ENCODE measurements at places on chromosomes 7 and 10.

- DNase-seq: peak; percentile 62
Observed at GRCh38 chr7:74275401-74275881, 13.8 kb upstream of the CLIP2 start.

GRCh38 chr10:71084061-71084817, 128.1 kb upstream of the UNC5B start:
- no peak for DNase-seq

DNA sequence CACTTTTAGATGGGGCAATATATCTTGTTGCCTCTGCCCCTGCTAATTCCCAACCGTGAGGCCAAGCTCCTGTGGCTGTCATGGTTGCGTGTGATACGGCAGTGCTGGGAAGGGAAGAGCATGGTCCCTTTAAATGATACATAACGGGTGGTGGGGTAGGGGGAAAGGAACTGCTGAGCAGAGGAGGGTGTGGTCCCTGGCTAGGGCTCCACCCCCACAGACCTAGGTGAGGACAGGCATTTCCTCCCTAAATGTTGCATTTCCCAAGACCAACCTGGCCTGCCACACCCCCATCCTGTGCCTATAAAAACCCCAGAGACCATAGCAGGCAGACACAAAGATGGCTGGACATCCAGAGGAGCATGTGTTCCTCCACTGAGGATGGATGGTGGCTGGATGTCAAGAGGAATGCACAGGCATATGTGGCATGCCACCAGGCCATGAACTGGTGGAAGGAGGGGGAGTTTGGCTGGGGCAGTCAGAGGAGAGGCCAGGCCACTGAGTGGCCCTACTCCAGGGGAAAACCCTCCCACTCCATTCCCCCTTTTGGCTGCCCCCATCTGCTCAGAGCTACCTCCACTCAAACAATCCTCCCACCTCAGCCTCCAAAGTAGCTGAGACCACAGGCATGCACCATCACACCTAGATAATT, 104.0 kb downstream of the PLXDC2 start:
- no peak for DNase-seq

- DNase-seq: no peak
Observed at GRCh38 chr7:71574153-71574860, 442.4 kb downstream of the GALNT17 start.

DNA sequence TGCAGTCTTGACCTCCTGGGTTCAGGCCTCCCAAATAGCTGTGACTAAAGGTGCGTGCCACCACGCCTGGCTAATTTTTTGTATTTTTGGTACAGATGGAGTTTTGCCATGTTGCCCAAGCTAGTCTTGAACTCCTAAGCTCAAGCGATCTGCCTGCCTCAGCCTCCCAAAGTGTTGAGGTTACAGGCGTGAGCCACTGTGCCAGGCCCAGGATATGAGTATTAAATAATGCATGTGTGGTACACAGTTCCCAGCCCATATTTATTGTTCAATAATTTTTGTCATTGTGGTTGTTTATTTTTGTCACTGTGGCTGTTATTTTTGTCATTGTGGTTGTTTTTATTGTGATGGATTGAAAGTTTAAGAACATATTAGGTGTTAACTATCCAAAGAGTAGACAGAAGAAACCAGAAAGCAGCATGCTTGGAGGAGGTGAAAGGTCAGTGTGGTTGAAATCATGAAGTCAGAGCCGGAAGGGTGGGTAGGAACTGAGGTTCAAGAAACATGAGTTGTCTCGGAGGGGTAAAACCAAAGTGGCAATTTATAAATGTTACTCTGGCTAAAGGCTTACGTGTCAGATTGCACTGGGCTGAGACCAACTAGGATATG, 45.0 kb downstream of the MRC1 start:
- DNase-seq: no peak

- DNase-seq: no peak
Observed at GRCh38 chr7:26696161-26696560, 168.2 kb downstream of the SKAP2 start.

GRCh38 chr7:94580601-94581000, 71.0 kb downstream of the CASD1 start:
- peak; percentile 11 for DNase-seq

- DNase-seq: no peak
Observed at GRCh38 chr7:47326808-47327207, 255.1 kb downstream of the TNS3 start.

- DNase-seq: peak; percentile 44
Observed at GRCh38 chr7:12211711-12212485, 804 bp downstream of the TMEM106B start.

- peak; percentile 0 for DNase-seq
Observed at GRCh38 chr10:69506834-69507713, 55.8 kb downstream of the TSPAN15 start.

DNA sequence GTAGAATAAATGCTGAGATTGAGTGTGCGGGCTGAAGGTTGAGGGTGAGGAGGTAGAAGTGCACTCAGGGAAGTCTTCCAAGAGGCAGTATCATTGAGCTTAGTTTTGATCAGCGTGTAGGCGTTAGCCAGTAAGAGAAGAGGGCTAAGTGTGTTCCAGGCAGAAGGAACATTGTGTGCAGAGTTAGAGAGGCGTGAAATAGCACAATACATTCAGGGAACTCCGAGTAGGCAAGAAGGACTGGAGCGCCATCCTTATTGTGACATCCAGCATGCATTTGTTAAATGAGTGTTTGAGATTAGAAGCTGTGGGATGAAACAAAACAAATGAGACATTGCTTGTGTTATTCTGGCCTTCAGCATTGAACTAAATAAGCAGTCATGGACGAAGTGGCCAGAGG, 140.9 kb upstream of the MKLN1 start:
- DNase-seq: no peak

- DNase-seq: peak; percentile 5
Observed at GRCh38 chr10:12800302-12800701, 201.2 kb downstream of the CCDC3 start.

DNA sequence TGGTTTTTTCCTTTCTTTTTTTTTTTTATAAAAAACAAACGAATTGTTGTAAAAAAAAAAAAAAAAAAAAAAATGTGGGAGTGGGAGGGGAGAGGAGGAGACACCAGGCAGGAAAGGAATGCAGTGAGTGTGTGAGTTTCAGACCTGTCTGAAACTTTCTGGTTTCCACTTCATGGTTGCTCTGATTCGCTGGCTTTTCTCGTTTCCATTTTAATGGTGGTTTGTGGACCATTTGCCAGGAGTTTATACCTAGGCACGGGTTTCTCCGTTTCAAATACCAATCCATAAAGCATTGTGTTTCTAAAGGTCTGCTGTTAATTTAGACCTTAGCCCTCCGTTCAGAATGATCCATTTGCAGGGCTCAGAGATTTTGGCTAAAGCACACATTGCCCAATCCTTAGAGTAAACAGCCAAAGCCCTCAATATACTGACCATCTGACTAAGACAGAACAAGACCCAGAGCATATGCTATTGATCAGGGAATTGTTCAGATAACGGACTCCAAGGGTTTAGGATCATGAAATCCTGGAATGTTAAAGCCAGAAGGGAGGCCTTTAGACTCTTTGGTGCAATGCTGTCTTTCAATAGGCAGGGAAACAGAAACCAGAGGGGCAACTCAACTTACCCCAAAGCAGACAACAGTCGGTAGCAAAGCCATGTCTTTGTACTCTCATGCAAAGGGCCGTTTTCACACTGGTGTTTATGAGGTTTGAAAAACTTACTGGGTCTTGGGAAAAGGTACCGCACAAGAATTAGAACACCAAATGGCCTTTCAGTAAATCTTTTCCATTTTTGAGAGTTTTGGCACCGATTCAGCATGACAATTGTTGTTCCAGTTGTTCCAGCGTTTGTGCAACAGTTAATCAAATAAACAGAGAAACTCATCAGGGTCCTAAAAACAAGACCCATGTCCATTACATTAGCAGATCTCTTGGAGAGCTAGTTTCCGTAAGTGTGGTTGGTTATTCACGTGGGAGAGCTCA, 94.3 kb upstream of the AGBL3 start:
- DNase-seq: peak; percentile 78

DNA sequence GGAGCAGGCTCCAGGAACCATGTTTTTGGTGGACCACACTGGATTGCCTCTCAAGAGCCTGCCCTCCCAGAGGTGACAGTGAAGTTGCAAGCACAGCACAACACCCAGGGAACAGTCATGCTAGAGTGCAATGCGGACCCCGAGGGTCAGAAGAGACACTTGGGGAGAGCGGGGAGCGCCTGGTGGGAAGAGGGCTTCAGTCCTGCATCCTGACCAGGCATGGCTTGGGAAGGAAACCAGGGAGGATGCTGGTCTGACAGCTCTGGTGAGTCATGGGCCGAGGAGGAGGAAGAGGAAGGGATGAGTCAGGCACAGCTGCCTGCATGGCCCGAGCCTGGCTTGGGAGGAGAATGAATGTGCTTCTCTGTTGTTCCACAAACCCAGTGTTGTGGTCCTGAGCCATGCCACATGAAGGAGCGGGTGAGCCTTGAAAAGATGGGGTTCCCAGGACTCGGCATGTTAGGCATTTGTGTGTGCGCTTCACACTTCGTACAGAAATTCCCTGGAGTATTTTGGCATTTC, 29.5 kb upstream of the ANKRD2 start:
- DNase-seq: peak; percentile 89

Measured in ACHN (cell line).